ENCODE measurements at places on chromosomes 6 and 20. TPM values are rescaled to one million over a fixed set of nuclear protein-coding genes. Genes with fewer than 3 reads are reported as not detected.

- no peak overlapping the region for H3K4me3 ChIP-seq
- H3K27me3 ChIP-seq: no peaks in the 10 kb centered on the region
- H3K27ac ChIP-seq: no peak overlapping the region
- no peak for DNase-seq
- no peaks in the 10 kb centered on the region for H3K36me3 ChIP-seq
Observed at GRCh38 chr6:139877828-139878405, 503.5 kb upstream of the CITED2 start.

GPLD1 gene
- 0.49 TPM for total RNA-seq

CCN5 gene
- total RNA-seq: not detected

MCM9 gene
- total RNA-seq: 36.6 TPM

PXDC1 gene
- total RNA-seq: 0.52 TPM

GRCh38 chr6:118581489-118581959 lies 33.4 kb downstream of the PLN start:
- no peak for DNase-seq
- no peaks in the 10 kb centered on the region for H3K27me3 ChIP-seq
- H3K36me3 ChIP-seq: no peaks in the 10 kb centered on the region

POFUT1 gene
- total RNA-seq: 19.7 TPM

VARS1 gene
- total RNA-seq: 46.8 TPM

- H3K4me3 ChIP-seq: no peak overlapping the region
- H3K27me3 ChIP-seq: no peaks in the 10 kb centered on the region
- DNase-seq: no peak
- no peaks in the 10 kb centered on the region for H3K4me1 ChIP-seq
- no peak overlapping the region for H3K27ac ChIP-seq
Observed at GRCh38 chr6:65191471-65191870, 515.6 kb downstream of the EYS start.

- H3K27ac ChIP-seq: no peak overlapping the region
- no peaks in the 10 kb centered on the region for H3K36me3 ChIP-seq
- no peak overlapping the region for H3K4me3 ChIP-seq
- no peaks in the 10 kb centered on the region for H3K27me3 ChIP-seq
- no peak for DNase-seq
Observed at GRCh38 chr6:44498436-44498835, 110.9 kb downstream of the CDC5L start.

ABHD16B gene
- not detected for total RNA-seq

DNA sequence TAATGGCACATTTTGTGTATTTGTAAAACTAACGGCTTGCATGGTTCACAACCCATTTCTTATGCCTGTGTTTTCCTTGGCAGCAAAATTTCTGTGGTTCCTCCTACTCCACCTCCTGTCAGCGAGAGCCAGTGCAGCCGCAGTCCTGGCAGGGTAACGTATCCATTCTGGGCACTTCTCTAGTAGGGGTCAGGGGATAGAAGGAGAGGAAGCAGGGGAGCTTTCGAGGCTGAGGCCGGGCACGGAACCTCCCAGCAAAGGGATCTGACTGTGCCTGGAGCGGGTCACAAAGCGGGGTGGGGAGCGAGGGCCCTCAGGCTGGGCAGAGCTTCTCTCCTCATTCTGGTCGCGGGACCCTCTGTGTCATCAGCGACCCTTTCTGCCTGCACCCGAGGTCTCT lies 58.4 kb downstream of the SYTL3 start:
- DNase-seq: no peak
- H3K36me3 ChIP-seq: peaks cover 3% of the 10 kb centered on the region
- no peaks in the 10 kb centered on the region for H3K27me3 ChIP-seq
- peaks cover 10% of the 10 kb centered on the region for H3K4me1 ChIP-seq
- H3K27ac ChIP-seq: no peak overlapping the region
- H3K4me3 ChIP-seq: no peak overlapping the region
